NCI-H510A (cell line): ENCODE measurements at places on chromosomes 2 and 18.

- DNase-seq: no peak
Measured at GRCh38 chr18:13446024-13446423, 227.5 kb downstream of the LDLRAD4 start.

DNA sequence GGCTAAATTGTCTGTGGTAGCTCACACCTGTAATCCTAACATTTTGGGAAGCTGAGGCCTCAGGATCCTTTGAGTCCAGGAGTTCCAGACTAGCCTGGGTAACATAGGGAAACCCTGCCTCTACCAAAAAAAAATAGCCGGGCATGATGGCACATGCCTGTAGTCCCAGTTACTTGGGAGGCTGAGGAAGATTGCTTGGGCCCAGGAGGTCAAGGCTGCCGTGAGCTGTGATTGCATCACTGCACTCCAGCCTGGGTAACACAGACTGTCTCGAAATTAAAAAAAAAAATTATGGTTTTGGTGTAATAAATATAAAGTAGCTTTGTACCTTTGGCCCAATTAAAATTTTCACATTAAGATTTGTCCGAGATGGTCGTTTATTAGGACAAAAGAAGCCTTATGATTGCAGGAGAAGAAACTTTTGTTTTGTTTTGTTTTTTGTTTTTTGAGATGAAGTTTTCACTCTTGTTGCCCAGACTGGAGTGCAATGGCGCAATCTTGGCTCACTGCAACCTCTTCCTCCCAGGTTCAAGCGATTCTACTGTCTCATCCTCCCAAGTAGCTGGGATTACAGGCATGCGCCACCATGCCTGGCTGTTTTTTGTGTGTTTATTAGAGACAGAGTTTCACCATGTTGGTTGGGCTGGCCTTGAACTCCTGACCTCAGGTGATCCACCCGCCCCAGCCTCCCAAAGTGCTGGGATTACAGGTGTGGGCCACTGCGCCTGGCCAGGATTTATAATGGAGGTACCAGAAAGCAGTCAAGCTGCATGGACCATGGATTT is 4.1 kb downstream of the MTA3 start:
- DNase-seq: no peak

- peak; percentile 36 for DNase-seq
Measured at GRCh38 chr2:127080938-127081755, 25.8 kb downstream of the BIN1 start.

DNA sequence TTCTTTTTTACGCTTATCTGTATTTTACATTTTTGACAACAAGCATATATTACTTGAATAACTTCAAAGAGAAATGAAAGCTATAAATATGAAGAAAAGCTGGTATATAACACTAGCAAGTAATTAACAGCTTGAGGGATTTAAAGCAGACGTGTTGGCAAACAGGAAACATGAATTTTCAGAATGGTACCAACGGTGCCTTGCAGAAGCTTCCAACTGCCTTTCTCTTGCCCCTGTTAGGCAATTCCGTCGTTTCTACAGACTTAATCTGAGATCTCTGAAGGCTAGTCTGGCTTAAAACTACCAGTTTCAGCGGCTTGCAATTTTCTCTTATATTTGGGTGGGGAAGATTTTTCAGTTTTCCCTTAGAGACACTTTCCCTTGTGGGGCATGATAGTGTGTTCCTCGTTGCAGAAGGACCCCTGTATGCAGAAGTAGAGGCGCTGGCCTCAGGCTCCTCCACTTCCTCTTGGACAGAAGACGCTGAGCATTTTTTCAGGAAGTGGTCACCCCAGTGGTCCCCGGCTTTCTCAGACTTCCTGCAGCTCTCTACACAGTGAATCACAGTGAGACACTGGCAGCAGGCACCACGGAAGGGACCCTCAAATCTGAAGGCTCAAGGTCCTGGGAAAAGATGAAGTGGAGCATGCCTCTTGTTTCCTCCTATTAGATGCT is 56.2 kb upstream of the SLC16A14 start:
- DNase-seq: no peak

GRCh38 chr2:98465456-98466226 is 21.0 kb downstream of the INPP4A start:
- DNase-seq: peak; percentile 67

DNA sequence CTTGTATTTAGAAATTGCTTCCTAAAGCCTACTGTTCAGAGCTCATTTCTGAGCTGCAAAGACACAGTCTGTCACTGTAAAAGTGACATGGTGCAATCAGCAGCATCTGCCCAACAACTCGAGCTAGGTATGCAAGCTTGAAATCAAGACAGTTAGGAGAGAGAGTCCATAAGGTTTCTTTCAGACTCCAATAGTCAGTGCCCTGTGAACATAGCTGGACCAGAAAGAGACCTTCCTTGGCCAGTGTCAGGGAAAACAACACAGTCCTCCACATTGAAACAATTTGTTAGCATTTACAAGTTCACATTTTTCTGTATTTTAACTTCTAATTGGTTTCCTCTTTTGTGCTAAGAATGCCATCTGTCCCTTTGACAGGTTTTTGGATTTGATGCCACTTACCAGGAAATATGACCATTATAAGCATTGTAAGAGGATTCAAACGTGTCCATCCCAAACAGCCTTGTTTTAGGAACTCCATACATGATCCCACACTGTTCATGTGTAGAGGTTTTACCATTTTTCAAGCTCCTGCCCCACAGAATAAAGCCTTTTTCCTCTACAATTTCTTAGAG is 8.9 kb upstream of the MYCN start:
- no peak for DNase-seq

DNA sequence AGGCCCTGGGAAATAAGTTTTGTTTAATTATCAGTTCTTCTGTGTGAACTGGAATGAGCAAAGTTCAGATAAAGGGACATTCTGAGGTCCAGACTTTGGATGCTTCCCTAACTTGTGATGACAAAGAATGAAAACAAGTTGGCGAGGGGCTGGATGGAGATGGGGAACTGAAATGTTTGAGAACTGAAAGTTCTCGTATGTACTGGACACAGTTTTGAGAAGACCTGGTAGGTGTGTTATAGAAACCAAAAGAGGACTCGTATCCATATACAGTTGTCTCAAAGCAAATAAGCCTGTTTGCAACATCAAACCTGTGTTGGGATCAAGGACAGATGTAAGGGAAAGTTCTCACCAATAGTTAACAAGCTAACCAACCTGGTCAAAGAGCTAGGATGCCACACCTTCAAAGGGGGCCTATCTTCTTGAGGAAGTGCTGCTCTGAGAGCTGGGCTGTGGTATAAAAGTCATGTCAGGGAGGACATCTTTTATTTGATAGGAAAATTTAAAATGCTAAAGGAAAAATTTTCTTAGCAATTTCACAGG is at the start of gene UPP2:
TSS of gene UPP2 (plus strand) at position 493 of the 543 bp plus-strand sequence. CDS start 188 bp downstream, outside the sequence.
- no peak for DNase-seq

DNA sequence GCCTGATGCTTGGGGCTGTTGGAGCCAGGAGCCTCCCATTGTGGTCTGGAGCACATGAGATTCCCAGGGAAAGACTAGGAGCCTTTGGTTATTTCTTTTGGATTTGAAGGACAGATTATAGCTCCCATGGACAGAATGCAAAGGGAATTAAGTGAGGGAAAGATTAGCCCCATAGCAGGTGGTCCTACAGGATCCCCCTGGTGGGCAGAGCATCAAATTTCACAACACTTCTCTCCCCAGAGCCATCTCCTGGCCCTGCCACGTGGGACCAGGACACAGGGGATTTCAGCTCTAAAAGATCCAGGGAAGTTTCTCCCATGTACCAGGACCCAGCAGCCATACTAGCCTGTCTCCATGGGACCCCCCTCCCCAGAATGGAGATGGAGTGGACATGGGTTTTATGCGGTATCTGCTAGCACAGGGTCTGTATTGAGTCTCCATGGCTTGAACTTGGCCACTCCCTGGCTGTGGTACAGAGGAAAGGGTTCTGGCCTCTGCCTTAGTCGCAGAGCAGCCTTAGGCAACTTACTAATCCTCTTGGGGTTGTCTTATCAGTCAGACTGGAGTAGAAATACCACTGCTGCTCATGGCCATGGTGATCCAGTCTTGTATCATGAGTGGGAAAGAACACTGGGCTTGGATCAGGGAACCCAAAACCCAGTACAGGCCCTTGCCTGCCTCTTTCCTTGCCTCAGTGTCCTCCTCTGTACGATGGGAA is 6.8 kb upstream of the PLB1 start:
- no peak for DNase-seq

- DNase-seq: no peak
Measured at GRCh38 chr18:49169037-49169521, 218.3 kb upstream of the SMAD7 start.

GRCh38 chr2:39017334-39017733 is 103.5 kb downstream of the SOS1 start:
- no peak for DNase-seq

DNA sequence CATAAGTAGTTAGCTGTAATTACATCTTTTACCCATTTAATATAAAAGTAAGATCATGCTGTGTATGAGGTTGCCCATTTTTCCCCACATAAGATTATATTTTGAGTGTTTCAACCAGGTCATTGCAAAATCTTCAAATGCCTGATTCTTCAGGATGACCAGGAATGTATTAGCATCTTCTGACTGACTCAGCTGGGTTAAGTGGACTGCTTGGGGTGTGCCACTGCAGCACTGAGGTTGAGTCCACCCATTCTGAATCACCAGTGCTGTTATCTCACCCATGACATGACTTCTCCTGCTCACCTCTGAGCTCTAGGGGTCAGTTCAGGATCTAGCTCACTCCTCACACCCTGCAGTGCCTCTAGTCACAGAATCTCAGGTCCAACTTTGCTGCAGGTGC is 576.7 kb upstream of the ZEB2 start:
- DNase-seq: no peak

- no peak for DNase-seq
Measured at GRCh38 chr2:65661980-65662653, 229.7 kb upstream of the SPRED2 start.

DNA sequence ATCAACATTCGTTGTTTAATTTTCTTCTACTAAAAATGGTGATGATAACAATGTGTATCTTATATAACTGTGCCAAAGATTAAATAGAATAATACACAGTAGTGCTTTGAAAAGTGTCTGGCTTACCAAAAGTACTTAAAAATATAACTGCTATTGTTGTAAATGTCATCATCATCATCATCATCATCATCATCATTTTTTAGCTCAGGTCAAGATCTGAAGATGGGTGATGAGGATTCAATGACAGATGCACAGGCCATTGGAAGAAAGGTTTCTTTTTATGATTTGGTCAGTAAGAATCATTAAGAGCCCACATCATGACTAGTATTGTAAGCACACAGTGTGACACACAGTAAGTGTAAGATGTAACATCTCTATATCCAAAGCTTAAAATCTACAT is 795.2 kb downstream of the SLC4A3 start:
- no peak for DNase-seq

DNA sequence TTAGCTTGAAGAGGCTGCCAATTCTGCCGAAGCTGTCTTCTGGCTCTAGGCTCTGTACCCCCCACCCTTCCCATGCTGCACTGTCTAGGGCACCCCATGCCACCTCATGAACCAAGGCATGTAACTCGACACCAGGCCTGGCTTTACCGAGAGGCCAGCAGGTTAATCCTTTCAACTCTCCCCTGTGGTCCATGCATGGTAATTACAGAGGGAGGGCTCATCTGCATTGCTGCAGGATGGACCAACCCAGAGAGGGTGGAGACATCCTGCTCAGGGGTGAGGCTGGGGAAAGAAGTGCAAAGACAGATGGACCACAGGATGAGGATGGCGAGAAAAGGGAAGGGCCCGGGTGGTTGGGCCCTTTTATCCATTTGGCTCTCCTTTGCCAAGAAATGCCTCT is 65.8 kb downstream of the KCTD1 start:
- no peak for DNase-seq

- DNase-seq: no peak
Measured at GRCh38 chr2:225013425-225014365, 28.6 kb downstream of the DOCK10 start.
